ENCODE measurements at places on chromosomes 3 and 15. TPM values are rescaled to one million over a fixed set of nuclear protein-coding genes. Genes with fewer than 3 reads are reported as not detected.

GRCh38 chr3:61796088-61796680 lies 234.8 kb downstream of the PTPRG start:
- no peaks in the 10 kb centered on the region for H3K27me3 ChIP-seq
- DNase-seq: no peak
- no peaks in the 10 kb centered on the region for H3K36me3 ChIP-seq
- H3K4me1 ChIP-seq: no peaks in the 10 kb centered on the region

DNA sequence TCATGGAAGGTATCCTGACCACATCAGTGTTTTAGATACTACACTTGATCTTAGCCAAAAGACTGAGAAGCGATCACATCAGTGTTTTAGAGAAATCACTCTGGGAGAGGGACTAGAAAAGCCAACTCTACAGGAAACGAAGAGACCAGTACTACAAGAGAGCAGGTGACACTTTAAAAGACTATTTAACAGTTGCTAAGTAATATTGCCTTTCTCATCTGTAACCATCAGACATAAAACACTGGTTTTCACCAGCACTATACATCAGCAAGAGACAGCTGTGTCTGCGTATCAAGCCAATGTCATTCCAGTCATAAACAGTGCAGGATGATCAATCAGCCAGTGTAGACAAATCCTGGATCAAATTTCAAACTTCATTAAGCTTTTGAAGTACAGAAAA lies 66.7 kb downstream of the GLB1 start:
- no peak overlapping the region for H3K27ac ChIP-seq
- H3K4me1 ChIP-seq: no peaks in the 10 kb centered on the region
- no peaks in the 10 kb centered on the region for H3K36me3 ChIP-seq
- H3K4me3 ChIP-seq: no peak overlapping the region
- no peak for DNase-seq

Gene PLCH1
- 12.2 TPM for total RNA-seq

Gene NEO1
- total RNA-seq: 75.0 TPM

- no peaks in the 10 kb centered on the region for H3K4me1 ChIP-seq
- H3K27me3 ChIP-seq: no peaks in the 10 kb centered on the region
- DNase-seq: no peak
- H3K4me3 ChIP-seq: no peak overlapping the region
Measured at GRCh38 chr3:139945386-139945785, 10.4 kb downstream of the CLSTN2 start.

GRCh38 chr3:9251055-9251786 lies 1.8 kb upstream of the SRGAP3 start:
- H3K36me3 ChIP-seq: no peaks in the 10 kb centered on the region
- H3K27ac ChIP-seq: no peak overlapping the region

GRCh38 chr15:94135486-94136147 lies 95.7 kb upstream of the MCTP2 start:
- H3K27me3 ChIP-seq: no peaks in the 10 kb centered on the region
- H3K27ac ChIP-seq: no peak overlapping the region
- H3K4me3 ChIP-seq: no peak overlapping the region
- H3K36me3 ChIP-seq: no peaks in the 10 kb centered on the region

- no peak for DNase-seq
- H3K27me3 ChIP-seq: no peaks in the 10 kb centered on the region
- no peak overlapping the region for H3K27ac ChIP-seq
Measured at GRCh38 chr3:54619531-54619930, 308.3 kb downstream of the LRTM1 start.

DNA sequence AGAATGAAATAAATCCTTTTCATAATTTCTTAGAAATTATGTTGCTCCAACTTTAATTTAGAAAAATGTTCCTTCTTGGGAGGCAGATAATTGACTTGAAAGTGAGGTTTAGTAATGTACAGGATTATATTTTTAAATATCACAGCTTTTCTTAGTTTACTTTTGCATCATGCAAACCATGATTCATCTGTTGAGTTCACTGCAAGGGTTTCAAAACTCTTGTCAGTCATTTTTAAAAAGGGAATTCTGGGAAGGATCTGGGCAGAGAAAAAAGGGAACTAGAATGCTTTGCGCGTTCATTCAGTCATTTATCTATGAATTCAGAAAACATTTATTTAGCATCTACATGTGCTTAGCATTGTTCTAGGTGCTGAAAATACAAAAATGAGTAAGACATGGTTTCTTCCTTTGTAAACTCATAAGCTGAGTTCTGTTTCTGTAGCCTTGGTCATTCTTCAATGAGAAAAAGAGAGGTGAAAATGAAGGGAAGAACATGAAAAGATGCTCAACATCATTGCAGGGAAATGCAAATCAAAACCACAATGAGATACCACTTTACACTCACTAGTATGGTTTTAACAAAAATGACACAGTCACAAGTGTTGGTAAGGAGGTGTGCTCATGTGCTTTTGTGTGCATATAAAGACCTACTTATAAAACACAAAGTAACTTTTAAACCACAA lies 209.1 kb downstream of the NR1D2 start:
- H3K4me1 ChIP-seq: no peaks in the 10 kb centered on the region
- H3K36me3 ChIP-seq: no peaks in the 10 kb centered on the region
- no peaks in the 10 kb centered on the region for H3K27me3 ChIP-seq

DNA sequence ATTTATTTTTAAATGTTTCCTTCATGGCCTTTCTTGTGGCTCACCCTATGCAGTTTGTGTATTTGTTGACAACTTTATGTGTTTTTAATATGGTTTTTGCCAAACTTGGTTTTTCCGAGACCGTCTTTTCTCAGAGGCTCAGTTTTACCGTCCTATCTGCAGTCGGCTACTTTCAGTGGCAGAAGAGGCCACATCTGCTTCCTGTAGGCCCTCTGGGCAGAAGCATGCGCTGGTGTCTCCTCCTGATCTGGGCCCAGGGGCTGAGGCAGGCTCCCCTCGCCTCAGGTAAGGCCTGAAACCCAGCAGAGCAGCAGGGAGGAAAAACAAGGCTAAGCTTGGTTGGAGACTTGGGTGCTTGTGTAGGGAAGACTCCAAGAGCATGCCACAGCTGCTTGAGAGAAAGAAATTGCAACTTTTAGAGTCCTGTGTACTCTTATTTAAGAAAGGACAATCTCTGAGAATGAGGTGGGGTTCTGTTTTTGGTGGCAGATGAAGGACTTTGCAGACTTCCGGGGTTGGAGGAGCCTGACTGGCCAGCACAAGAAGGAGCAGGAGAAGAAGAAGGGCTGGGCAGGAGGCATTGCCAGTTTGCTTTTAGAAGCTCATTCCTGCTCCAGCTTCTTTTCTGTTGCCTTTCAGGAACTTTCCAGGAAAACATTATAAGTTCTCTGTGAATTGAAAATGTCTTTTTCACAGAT lies at the start of gene TIGIT:
TIGIT (plus strand) TSS at position 191 of the 698 bp plus-strand sequence; CDS start at position 225, 34 bp downstream.
- H3K4me3 ChIP-seq: no peak within 1 kb of the TSS
- DNase-seq: no peak

GRCh38 chr3:50676031-50676705 lies 1.4 kb downstream of the DOCK3 start:
- H3K36me3 ChIP-seq: no peaks in the 10 kb centered on the region
- H3K27me3 ChIP-seq: no peaks in the 10 kb centered on the region
- no peak overlapping the region for H3K4me3 ChIP-seq
- DNase-seq: no peak
- no peaks in the 10 kb centered on the region for H3K4me1 ChIP-seq

All from prostate gland (tissue), 2 donors.